Natural killer cell treated with Interleukin-12 subunit alpha and Interleukin-12 subunit beta and Interleukin-15 and Interleukin-18, amount 100 ng/mL, for 72 hours (primary cell): ENCODE measurements at places on chromosomes 2 and 18. TPM values are rescaled to one million over a fixed set of nuclear protein-coding genes. Genes with fewer than 3 reads are reported as not detected.
A peak's percentile ranks its signal among the peaks of the same experiment; 100 is the strongest.

GRCh38 chr2:27703638-27704341, 40.1 kb downstream of the SLC4A1AP start:
- DNase-seq: peak; percentile 84

ITGB6 gene
- total RNA-seq: not detected

- peak; percentile 66 for DNase-seq
Measured at GRCh38 chr18:36284671-36285295, 12.7 kb upstream of the FHOD3 start.

- DNase-seq: no peak
Measured at GRCh38 chr18:77267969-77268368, 18.3 kb downstream of the GALR1 start.

DNA sequence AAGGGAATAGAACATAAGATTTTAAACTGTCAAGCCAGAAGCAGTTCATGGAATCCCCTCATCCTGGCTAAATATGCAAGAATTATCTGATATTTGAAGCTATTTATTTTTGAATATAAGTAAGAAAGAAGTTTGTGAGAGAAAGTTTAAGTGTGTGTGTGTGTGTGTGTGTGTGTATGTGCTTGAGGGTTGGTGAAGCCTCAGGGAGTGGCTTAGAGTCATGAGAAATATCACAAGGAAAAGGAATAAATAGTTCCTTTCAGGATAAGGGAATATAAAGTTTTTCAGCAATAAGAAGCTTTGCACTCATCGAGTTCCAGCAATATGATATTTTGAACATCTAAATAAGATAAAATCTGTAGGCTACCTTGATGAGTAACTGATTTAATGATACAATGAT, 359.6 kb downstream of the MEIS1 start:
- DNase-seq: no peak

- no peak for DNase-seq
Measured at GRCh38 chr2:100556746-100557145, 6.0 kb upstream of the PDCL3 start.

CFLAR gene
- total RNA-seq: 438 TPM

DNA sequence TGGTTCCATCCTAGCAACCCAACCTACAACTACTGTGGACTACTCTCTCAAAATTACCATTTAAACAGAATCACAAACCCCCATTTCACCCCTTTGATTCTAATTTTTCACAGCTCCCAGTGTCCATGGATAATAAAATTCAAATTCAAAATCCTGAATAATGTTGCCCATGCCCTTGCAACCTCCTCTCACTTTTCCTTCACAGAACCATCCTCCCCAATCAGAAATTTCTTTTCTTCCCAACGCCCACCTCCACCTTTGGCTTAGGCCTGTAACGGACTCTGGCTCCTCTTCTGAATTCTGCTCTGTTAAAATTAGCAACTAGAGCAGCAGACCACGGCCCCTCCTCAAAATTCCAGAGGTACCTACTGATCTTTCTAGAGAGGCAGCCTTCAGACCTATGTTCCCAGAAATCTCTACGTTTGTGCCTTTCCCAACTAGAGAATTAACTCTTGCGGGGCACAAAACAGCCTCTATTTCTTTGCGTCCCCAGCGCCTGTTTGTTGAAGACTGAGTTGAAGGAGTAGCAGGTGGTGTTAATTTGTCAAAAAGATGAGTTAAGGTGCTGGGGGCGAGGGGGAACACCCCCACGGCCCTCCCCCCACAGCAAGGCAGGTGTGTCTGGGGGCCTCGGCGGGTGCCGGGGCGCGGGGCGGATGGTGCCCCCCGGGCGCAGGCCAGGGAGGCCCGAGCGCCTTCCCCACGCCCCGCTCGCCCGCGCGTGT, 428 bp upstream of the MAP3K20 start:
- no peak for DNase-seq

DNA sequence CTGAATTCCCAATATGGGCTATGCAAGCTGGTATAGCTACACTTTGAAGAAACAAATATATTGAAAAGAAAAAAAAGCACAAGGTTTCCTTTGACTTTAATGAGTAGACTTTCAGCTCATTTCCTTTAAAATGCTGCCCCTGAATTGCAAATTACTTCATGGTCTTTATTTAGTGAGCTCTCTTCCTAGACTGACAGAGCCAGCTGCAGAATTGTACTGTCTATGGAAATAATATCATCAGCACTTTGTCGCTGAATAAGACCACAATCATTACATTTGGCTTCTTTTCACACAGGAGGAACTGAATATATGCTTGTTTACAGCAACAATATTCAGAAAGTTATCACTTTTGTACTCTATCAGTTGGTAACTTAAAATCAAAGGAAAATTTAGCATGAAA, 41.7 kb downstream of the ARL5A start:
- DNase-seq: no peak

FSHR gene
- total RNA-seq: not detected

DNA sequence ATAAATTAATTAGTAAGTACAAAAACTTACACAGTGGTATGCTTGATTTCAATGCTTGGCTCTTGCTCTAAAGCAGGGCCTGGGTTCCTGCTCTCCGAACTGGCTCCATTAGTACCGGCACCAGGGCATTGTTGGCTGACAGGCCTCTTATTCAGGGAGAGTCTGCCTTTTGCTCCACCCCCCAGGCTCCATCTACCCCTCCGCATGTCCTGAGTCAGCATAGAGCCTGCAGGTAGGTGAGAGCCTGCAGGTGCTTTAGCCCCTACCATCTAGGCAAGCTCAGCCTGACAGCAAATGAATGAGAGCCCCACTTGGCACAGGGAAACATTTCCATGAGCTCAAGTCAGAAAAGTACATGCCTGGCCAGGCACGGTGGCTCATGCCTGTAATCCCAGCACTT, 35.1 kb upstream of the EFHD1 start:
- DNase-seq: no peak

GAD1 gene
- total RNA-seq: not detected

GRCh38 chr2:234723400-234723799, 226.5 kb upstream of the ARL4C start:
- no peak for DNase-seq

GRCh38 chr2:142834021-142834420, 43.4 kb upstream of the KYNU start:
- no peak for DNase-seq

PHLPP1 gene
- total RNA-seq: 8.3 TPM

DNA sequence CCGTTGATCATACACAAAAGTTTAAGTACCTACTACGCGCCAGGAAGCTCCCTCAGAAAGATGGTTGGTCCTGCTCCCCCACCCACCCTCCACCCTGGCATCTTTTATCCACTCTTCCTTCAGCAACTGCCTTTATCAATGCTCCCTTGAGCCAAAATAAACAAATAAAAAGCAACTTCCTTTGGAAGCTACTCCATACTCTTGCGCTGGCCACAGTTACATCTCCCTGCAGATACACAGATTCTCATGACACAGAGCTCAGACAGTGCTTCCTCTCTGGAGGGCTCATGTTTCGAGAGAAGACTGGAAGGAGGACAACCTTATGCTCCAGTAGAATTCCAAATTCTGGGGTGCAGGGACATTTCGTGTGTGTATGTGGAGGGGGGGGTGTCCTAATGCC, 3.8 kb upstream of the STEAP3 start:
- no peak for DNase-seq

DNA sequence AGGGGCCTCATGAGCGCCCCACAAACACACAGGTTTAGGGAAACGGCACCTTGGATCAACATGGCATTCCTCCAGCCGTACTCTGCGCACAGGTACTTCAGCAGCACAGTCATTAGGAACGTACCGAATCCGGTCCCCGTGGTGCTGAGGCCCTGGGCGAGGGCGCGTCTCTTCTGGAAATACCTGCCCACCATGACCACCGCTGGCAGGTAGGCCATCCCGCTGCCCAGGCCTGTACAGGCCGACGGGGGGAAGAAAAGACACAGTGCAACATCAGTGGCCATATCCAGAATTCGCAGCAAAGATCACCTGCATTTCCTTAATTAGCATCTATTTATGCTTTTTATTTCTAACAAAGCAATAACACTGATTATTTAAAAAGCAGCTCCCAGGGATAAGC, 22.2 kb downstream of the SLC16A14 start:
- DNase-seq: no peak

DNA sequence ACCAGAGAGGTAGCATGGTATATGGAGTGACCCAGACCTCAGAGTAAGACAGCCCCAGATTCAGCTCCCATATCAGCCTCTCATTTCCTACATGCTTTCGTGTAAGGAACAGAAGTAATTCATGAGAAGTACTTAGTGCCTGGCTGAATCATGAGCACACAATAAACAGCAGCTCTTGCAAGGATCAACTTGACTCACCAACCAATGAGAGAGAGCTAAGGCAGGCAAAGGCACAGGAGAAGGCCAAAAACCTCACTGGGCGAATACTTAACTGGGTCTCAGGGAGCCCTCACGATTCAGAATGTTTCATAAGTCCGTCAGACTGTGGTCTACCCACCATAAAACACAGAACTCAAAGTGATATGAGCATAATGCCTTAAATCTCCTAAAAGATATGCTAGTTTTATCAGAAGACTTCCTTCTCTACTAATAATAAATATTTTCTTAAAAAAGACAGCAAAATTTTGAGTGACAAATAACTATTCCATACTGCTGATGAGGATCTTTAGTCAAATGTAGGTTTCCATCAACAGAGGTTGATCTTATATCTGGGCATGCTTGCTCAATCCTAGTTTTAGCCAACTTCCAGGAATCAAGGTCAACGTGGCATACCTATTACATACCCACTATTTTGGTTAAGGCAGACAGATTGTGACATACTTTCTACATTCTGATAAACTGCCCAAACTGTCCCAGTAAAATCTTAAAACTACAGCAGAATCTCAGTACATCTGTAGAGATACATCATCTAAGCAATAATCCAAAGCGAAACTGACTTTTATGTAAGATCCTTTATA, 34.9 kb downstream of the IMMT start:
- DNase-seq: no peak

GRCh38 chr2:12044857-12045256, 298.4 kb downstream of the LPIN1 start:
- DNase-seq: no peak

DNA sequence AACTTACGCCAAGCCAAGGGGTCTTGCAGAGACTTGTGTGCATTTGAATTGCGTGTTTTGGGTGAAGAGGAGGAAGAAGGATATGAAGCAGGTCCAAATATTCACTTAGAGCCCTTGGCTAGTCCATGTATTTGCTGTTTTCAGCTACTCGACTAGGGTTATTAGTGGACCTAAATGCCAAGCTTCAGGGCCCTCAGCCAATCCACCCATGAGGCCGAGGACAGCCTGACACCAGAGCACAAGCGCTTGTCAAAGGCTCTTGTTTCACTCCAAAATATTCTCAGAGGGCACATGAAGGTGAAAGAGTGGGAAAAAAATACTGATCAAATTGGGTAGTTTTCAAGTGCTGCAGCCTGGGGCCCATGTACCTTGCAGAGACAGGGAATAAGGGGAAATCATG, 174.8 kb upstream of the ACAA2 start:
- no peak for DNase-seq

GCG gene
- total RNA-seq: not detected

IMMT gene
- total RNA-seq: 157 TPM

REG3A gene
- not detected for total RNA-seq

CYBRD1 gene
- 5.2 TPM for total RNA-seq

- DNase-seq: no peak
Measured at GRCh38 chr18:58140387-58141325, 96.6 kb downstream of the NEDD4L start.

DNA sequence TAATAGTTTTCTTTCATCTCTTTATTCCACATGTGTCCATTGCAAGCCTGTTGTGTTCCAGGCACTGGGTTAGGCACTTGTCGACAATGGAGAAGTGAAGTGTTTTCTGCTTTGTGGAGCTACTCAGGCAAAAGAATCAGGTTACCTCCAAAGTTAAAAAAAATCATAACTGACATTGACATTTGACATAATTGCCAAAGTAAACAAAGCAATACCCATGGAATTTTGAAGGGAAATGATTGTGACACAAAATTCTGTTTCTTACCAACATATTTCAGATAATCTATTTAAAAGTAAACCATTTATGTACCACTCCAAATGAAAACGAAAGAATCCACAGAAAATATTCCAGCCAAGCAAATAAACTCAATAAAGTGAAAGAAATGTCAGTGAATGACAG, 6.4 kb upstream of the TGFA start:
- DNase-seq: no peak

DNA sequence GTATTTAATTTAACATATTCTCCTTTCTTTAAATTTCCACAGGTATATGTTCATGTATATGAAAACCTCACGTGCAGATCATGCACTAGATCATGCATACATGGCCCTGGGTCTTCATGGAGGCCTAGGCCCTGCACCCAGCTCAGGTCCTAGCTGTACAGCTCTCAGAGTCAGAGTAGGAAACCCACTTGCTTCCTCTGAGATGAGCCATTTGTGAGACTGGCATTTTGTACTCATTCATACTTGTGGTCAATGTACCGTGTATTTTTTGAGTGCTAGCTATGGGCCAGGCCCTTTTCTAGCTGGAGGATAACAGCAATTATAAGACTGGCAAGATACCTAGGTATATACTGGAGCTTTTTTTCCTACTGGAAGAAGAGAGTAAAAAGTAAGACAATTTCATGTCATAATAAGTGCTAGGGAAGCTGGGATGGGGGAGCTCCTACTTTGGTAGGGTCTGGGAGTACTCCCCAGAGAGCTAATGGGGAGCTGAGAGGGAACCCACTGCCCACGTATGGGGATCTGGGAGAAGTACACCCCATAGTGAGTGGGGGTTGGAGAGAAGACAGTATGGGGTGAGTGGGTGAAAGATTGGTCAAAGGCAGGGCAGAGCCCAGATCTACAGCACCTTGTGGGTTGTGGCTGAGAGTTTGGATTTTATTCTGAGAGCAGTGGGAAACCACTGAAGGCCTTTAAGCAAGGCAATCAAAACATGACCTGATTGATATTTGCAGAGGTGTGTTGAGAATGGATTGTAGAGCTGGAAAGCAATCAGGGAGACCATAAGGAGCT, 72.0 kb downstream of the POLE4 start:
- no peak for DNase-seq

DNA sequence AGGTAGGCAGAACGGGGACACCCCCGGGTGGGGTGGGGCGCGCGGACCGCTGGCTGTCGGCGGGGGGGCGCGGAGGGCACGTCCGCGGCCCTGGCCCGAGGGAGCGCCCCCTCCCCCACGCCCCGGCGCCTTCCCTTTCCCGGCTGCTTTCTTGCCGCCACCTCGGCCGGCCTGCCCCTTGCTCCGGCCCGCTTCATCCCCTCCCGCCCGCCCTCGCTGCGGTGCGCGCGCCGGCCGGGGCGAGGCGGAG, 443 bp downstream of the VAPA start:
- no peak for DNase-seq

DNA sequence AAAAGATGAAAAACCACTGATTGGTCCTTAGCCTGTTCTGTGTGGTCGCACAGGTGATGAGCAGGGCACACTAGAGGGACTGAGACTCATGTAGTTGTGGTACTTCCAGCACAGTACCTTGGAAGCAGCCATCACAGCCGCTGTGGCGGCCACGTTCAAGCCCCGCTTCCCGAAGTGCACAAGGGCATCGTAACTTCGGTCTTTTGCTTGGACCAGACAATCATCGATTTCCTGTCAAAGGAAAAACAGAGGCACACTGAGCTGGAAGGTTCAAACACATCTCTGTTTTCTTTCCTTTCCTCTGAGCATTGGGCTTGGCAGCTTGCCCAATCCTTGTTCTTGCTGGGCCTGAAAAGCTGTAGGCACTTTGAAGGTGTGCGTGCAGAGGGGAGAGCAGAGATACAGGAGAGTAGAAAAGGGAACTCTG, 52.6 kb downstream of the MRPL35 start:
- no peak for DNase-seq

ANKRD30B gene
- not detected for total RNA-seq

GRCh38 chr2:9160732-9161131, 45.9 kb upstream of the ASAP2 start:
- DNase-seq: no peak

GYPC gene
- total RNA-seq: 56.9 TPM
